T-helper 17 cell (primary cell): ENCODE measurements at places on chromosomes 3 and 15.
A peak's percentile ranks its signal among the peaks of the same experiment; 100 is the strongest.

GRCh38 chr3:129120254-129121004 lies 1.2 kb downstream of the RAB43 start:
- DNase-seq, result peak; percentile 79

GRCh38 chr15:41331833-41332193 lies 578 bp downstream of the OIP5 start:
- DNase-seq, result no peak

DNA sequence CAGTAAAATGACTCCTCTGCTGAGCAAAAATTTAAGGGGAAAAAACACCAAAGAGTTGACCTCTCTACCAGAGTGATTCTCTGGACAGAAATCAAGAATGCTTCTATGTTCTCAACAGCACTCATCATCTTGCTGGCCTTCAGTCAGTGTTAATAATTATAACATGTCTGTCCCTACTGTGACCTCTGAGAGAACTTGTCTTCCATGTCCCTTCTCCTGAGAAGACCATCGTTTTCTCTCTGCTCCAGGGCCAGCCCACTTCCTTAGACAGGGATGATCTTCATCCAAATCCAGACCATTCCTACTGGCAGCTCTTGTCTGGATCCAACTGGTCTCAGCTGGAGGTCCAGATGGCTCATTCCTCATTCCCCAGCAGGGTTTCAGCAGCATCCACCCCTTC lies 139.0 kb upstream of the NECTIN3 start:
- DNase-seq, result no peak

- no peak for DNase-seq
Measured at GRCh38 chr3:124248471-124249028, 256.6 kb upstream of the ROPN1 start.

- DNase-seq, result no peak
Measured at GRCh38 chr3:31170932-31171670, 276.6 kb upstream of the GADL1 start.

DNA sequence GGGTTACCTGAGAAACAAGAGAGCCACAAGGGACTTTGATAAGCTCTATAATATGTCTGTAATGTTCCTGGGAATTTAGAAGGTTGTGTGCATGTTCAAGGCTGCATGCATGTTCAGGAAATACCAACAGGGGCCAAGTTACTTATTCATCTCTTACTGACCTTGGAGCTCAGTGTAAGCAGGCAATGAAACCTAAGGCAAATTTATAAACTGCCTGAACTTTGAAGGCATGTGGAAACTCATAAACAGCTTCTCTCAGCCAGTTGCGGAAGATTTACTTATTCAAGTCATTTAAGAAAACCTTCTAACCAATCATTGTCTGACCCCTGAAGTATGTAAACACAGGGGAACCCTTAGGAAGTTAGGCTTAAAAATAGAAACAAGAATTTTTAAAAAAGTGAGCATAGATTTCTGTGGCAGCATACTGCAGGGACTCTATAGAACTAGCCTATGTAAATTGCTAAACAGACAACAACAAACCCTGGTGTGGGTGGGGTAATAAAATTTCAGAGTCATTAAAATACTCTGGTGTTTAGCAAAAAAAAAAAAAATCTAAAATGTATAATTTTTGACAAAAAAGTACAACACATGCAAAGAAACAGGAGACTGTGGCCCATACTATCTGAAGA lies 57.2 kb downstream of the SLC15A2 start:
- DNase-seq, result no peak

- DNase-seq, result no peak
Measured at GRCh38 chr3:61146010-61146890, 105.0 kb downstream of the FHIT start.

GRCh38 chr3:112477891-112478290 lies 21.4 kb downstream of the BTLA start:
- no peak for DNase-seq

- DNase-seq, result no peak
Measured at GRCh38 chr3:192901435-192901834, 16.2 kb downstream of the MB21D2 start.

- no peak for DNase-seq
Measured at GRCh38 chr3:38723569-38724391, 74.3 kb upstream of the SCN5A start.

DNA sequence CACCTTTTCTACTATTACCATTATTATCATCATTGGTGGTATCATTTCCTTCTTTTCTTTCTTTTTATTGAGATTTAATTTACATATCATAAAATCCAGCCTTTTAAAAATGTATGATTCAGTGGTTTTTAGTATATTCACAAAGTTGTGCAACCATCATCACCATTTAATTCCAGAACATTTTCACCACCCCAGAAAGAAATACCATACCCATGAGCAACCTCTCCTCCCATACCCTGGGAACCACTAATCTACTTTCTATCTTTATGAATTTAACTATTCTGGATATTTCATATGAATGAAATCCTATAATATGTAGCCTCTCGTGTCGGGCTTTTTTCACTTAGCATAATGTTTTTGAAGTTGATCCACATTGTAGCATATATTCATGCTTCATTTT lies 29.1 kb downstream of the AAGAB start:
- DNase-seq, result no peak

GRCh38 chr3:127424766-127425504 lies 137.1 kb upstream of the PRR20G start:
- DNase-seq, result no peak

DNA sequence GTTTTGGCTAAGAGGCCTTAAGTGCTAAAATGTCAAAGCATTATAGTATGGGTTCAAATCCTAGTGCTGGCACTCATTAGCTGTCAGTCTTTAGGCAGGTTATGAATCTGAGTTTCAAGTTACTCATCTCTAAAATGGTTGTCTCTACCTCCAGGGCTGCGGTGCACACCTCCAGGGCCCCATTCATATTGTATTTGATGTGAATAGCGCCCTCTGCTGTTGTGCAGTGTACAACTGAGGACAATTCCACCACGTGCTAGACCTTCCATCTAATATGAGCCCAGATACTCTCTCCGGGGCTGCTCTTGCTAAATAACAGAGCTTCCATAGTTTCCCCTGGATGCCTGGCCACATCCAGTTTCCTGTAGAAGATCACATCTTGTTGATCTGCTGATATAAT lies 54.3 kb downstream of the OXNAD1 start:
- DNase-seq, result peak; percentile 59

DNA sequence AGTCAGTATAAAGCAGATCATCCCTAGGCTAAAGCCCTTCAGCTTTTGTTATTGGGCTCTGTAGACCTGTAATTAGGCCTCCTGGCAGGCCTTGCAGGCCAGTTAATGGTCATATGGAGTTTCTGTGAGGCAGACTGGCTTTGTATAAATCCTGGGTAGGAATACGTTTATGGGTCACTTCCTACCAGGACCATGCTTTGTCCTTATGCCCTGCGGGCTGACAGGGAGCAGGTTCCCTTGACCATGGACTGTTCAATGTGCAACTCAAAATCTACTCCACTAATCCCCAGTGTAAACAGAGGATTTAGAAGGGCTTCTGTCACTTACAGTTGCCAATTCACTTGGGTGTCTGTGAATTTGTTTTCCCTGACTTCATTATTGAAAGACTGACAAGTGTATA lies 202.7 kb upstream of the MLF1 start:
- DNase-seq, result no peak

DNA sequence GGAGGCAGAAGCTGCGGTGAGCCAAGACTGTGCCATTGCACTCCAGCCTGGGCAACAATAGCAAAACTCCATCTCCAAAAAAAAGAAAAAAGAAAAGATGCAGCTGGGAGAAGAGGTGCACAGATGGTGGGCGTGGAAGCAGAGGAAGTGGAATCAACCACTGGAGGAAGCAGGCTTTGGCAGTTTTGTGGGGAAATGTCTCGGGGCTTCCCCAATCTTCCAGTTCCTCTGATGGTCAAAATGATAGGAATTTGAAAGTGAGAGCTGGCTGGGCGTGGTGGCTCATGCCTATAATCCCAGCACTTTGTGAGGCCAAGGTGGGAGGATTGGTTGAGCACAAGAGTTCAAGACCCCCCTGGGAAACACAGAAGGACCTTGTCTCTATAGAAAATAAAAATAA lies 48.1 kb upstream of the SMAD3 start:
- DNase-seq, result no peak

DNA sequence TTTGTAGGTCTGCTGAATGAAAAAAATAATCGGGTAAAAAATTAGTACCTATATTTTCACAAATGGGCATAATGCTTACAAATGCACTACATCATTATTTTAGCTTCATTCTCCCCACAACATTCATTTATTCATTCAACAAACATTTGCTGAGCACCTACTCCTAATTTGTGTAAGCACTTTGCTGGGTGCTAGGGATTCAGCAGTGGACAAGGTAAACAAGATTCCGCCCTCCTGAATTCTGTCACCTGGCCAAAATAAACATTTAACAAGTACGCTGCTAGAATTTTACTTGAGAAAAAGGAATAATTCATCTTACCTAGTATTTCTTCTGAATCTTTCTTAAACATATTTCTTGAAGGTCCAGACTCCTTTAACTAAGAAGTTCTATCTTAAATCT lies 72.1 kb downstream of the TIGIT start:
- no peak for DNase-seq

DNA sequence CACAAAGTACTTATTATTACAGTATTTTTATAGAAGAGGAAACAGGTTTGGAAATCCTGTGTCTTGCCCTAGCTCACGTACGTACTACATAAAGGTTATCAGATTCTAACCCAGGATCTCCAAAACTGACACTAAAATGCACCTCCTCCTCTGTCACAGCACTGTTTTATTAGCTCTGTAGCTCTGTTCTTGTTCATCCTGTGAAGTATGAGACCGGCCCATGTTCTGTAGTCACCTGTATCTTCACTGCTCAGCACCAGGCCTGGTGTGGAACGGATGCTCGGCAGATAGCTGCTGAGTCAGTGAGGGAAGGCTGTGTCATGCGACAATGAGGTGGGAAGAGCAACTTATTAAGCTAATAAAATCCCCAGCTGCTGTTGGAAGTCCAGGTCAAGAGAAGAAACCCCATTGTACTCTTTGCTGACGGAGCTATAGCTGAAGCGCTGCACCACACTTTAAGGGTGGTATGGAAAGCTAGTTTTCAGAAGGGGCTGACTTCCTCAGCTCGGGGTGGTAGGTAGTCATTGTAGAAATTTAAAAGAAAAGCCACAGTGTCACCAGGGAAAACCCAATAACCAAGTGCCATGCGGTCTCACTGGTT lies 22.8 kb downstream of the BCL2A1 start:
- no peak for DNase-seq

DNA sequence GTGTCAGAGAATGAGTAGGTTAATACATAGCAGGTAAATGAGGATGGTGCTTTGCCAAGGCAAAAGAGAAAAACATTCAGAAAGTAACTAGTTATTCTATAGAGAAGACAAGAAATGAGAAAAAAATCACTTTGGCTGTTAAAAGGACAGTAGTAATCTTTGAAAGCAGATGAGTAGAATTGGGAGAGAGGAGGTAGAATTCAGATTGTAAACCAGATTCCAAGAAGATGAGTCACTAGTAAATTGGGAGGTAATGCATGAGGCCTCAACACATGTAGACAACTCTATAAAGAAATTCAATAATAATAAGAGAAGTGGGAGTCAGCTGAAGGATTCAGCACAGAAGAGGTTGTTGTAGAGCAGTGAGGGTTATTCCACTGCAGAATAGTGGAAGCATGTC lies 81.4 kb downstream of the MBNL1 start:
- no peak for DNase-seq

DNA sequence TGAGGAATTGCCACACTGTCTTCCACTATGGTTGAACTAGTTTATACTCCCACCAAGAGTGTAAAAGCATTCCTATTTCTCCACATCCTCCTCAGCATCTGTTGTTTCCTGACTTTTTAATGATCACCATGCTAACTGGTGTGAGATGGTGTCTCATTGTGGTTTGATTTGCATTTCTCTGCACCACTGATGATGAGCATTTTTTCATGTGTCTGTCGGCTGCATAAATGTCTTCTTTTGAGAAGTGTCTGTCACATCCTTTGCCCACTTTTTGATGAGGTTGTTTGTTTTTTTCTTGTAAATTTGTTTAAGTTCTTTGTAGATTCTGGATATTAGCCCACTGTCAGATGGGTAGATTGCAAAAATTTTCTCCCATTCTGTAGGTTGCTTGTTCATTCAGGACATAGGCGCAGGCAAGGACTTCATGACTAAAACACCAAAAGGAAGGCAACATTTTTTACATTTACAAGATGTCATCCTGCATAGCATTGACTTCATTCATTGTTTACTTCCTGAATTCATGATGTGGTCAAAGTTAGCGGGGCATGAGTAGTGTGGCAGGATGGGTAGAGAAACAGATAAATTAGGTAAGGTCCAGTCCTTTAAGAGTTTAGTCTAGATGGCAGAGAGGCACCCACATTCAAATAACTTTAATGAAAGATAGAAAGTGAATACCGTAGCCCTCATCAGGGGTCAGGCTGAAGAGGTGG lies 45.1 kb upstream of the LPP start:
- no peak for DNase-seq

- DNase-seq, result no peak
Measured at GRCh38 chr3:124805671-124806070, 75.4 kb downstream of the UMPS start.

DNA sequence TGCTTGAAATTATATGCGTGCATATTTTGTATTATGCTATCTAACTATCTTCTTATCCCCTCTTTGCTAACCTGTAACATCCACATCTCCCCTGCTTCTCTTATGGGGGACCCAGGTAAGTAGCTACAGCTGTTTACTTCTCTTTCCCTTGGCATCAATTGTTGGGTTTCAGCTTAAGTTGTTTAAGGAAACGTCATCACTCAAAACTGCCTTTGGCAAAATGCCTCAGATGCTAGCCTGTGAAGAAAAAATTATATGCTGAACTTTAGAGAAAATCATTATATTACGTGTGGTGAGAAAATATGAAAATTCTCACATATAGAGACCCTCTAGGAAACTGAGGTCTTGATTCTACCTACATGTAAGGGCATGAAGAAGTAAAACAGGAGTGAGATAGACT lies 447.0 kb upstream of the NECTIN3 start:
- DNase-seq, result no peak

GRCh38 chr3:185778094-185778493 lies 46.7 kb downstream of the IGF2BP2 start:
- no peak for DNase-seq

DNA sequence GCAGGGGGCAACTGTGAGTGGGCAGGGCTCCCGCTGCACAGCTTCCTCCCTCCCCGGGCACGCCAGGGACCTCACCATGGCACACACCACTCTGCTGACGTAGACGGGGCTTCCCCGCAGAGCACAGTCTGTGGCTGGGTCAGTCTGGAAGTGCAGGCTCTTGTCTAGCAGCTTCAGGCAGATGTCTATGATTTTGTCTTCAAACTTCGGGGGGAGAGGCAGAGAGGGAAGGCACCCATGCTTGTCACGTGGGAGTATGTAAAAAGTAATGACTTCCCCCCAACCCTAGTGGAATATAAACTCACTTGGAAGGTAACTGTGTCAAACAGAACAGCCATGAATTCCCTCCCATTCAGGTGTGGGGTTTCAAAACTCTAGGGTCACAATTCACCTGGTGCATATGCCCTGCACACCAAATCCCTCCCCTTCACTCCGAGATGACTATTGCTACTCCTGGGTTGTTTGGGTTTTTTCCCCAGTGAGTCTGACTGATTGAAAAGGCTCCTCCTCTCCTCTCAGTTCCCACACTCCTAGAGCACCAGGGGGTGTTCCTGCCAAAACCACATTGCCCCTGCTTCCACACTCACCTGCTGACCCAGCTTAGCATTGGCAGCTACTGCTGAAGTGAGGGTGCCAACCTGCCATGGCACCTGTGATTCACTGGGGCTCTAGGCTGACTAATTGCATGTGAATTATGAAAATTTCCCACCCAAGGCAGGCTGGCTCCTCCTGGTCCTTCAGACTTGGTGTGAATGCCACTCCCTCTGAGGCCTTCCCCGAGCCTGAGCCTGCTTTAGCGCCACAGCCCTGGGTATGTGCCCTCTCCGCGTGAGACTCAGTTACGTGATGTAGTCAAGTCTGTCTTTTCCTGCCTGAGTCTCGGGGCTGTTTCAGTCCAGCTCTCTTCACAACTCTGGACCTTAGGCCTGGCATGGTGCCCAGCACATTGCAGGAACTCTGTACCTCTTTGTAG lies 13.0 kb downstream of the TGM5 start:
- peak; percentile 18 for DNase-seq
